ENCODE measurements at places on chromosomes 6 and 20.

- peaks cover 27% of the 10 kb centered on the region for H3K36me3 ChIP-seq
- H3K4me1 ChIP-seq, result no peaks in the 10 kb centered on the region
- no peak overlapping the region for H3K4me3 ChIP-seq
These were observed 29.9 kb upstream of the ADIG start for GRCh38 chr20:38551056-38551626.

GRCh38 chr20:17904027-17904426 lies 64.6 kb downstream of the SNX5 start:
- peaks cover 25% of the 10 kb centered on the region for H3K4me1 ChIP-seq
- no peak for DNase-seq
- peaks cover 19% of the 10 kb centered on the region for H3K27me3 ChIP-seq
- peaks cover 4% of the 10 kb centered on the region for H3K36me3 ChIP-seq
- no peak overlapping the region for H3K27ac ChIP-seq
- no peak overlapping the region for H3K4me3 ChIP-seq

GRCh38 chr20:47551841-47552240 lies 50.2 kb downstream of the NCOA3 start:
- peaks cover 17% of the 10 kb centered on the region for H3K4me1 ChIP-seq
- H3K27me3 ChIP-seq, result no peaks in the 10 kb centered on the region
- DNase-seq, result no peak

DNA sequence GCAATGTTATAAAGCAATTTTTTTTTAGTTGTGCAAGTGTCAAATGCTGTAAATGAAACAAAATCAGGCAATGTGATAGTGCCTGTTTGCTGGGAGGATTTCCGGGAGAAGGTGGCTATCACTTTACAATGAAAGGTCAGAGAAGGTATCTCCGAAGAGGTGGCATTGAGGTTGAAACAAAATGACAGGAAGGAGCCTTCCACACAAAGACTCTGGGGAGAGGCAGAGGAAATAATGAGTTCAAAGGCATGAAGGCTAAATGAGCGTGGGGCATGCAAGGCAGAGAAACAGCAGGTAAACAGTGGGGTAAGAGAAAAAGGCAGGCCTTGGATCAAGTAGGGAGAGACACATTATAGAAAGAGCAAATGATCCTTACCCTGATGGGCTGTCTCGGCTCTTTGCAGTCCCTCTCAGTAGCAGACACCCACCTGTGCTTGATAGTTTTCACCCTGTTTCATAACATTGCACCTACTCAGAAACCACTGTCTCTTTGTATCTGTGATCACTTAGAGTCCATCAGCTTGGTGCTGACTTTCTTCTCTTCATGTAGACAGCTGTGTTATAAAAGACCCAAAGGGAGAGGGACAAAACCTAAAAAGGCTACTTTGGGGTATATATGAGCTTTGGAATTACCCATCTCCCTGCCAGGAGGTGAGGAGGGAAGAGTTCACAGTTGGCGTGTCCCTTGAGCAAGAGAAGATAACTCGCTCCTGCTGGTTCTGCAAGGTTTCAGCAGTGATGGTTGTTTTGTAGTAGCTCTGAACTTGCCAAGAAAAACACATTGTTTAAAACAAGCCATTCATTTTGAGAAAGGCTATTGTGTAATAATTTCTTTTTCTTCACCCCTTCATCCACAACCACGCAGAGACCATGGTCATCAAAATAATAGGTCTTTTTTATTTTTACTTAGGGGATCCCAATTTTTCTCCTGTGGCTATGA lies 22.3 kb downstream of the NRN1 start:
- no peak overlapping the region for H3K27ac ChIP-seq
- no peaks in the 10 kb centered on the region for H3K4me1 ChIP-seq
- no peak for DNase-seq
- H3K4me3 ChIP-seq, result no peak overlapping the region

GRCh38 chr6:153090241-153090930 lies 40.7 kb downstream of the RGS17 start:
- no peak overlapping the region for H3K27ac ChIP-seq
- no peak for DNase-seq

All from memory B cell (primary cell).